ENCODE measurements at places on chromosomes 7 and 10. TPM values are rescaled to one million over a fixed set of nuclear protein-coding genes. Genes with fewer than 3 reads are reported as not detected.

- no peak for DNase-seq
Observed at GRCh38 chr7:2920956-2921652, 77.0 kb upstream of the GNA12 start.

GRCh38 chr10:75658036-75658435 is 226.6 kb downstream of the LRMDA start:
- no peak for DNase-seq

- DNase-seq: no peak
Observed at GRCh38 chr10:13262433-13262832, 28.3 kb upstream of the UCMA start.

GRCh38 chr10:100847440-100847839 is 65.3 kb upstream of the SLF2 start:
- no peak for DNase-seq

DNA sequence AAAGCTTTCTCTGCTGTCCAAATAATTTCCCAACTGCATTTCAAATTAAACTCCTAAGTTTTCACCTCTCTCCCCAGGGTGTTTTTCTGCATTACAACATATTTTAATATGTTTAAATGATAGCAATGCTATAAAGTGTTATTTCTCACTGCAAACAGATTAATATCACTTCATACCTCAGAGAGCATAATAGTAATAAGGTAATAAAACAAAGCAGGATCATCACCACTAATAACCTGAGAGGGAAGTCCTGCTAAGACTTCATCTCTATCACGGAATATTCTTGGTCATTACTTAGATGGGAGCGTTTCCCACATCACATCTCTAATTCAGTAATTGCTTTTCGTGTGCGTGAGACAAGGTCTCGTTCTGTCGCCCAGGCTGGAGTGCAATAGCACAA is 168.8 kb downstream of the PARD3 start:
- DNase-seq: no peak

GRCh38 chr10:91341686-91342085 is 68.5 kb upstream of the HECTD2 start:
- no peak for DNase-seq

GRCh38 chr7:72405418-72405817 is 6.7 kb downstream of the CALN1 start:
- DNase-seq: no peak

GRCh38 chr10:114131094-114131493 is 42.9 kb downstream of the CCDC186 start:
- peak; percentile 64 for DNase-seq

TDRD1 gene
- total RNA-seq: not detected

TLL2 gene
- 0.97 TPM for total RNA-seq

CYP3A4 gene
- not detected for total RNA-seq

BHLHA15 gene
- 4.3 TPM for total RNA-seq
